ENCODE measurements at places on chromosomes 11 and 22.

- DNase-seq, result no peak
Measured at GRCh38 chr11:69650081-69650831, 9.3 kb downstream of the CCND1 start.

GRCh38 chr11:120106354-120107150 is 31.4 kb downstream of the TRIM29 start:
- no peak for DNase-seq

DNA sequence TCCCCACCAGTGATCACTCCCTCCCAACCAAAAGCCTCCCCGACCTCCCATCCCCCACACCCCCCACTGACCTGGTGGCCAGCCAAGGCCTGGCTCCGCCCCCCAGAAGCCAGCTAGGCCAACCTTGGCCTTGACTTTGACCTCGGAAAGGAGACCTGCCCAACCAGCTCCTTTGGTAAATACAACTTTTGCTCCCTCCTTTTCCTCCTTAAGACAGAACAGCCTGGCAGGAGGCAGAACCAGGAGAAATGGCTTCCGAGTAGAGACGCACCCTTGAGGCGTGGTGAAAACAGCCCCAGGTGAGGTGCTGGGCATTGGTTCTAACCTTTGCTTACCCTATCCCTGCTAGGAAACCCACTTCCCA is 27.0 kb downstream of the PLEKHA7 start:
- DNase-seq, result no peak

DNA sequence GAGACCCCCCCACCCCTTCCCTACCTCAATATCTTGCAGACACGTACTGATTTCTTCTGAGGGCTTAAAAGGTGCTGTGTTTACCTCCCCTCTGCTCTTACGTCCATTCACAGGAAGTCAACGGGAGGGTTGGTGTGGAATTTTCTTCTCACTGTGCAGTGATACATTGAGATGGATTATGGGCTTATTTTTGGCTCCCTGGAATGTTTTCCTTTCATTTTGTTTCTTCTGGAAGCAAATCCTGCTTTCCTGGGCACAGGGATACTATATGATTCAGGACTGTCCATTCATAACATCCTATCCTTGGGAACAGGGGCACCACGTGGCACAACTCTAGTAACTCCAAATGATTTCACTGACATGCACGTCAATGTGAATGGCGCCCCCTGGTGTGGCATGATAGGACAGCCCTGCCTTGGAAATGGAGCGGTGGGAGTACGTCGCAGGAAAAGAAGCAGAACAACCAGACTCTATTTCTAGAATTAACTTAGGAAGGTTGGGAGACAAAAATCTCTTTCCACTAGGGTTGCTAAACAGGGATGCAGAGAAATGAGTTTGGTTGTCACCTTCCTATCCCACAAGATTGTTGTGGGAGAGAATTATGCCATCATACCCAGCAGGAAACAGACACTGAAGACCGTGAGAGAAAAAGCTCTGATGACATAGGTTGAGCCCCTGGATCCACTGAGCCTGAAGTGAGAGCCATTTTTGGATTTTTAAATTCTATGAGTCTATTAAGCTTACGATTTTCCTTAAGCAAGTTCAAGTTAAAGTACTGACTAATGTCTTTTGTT is 146.5 kb upstream of the RAG2 start:
- peak; percentile 14 for DNase-seq

DNA sequence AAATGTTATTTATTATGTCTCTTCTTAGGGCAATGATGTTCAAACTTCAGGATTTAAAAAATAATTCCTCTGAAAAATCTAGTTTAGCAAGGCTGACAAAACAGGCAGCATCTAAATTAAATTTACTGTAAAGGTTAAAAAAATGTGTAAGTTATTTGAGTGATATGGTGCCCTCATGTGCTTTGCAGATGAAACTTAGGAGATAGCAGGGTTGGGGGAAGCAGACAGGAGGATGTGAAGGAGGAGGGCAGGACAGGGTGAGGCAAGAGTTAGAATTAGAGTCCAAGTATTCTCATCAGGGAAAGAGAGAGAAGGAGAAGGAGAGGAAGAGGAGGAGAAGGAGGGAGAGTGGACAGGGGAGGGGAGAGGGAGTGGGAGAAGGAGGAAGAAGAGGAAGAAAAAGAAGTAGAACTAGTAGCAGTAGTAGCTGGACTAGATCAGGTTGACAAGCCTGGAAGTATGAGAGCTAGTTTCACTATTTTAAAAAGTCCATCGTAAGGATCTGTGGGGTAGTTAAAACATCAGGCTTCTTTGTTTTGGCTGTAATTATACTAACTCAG is 141.2 kb upstream of the SESN3 start:
- no peak for DNase-seq

GRCh38 chr11:35689081-35689996 is 26.8 kb downstream of the TRIM44 start:
- DNase-seq, result no peak

- DNase-seq, result no peak
Measured at GRCh38 chr22:24420072-24420976, 7.1 kb upstream of the ADORA2A start.

- DNase-seq, result no peak
Measured at GRCh38 chr11:80635178-80635577, 1194.3 kb upstream of the TENM4 start.

DNA sequence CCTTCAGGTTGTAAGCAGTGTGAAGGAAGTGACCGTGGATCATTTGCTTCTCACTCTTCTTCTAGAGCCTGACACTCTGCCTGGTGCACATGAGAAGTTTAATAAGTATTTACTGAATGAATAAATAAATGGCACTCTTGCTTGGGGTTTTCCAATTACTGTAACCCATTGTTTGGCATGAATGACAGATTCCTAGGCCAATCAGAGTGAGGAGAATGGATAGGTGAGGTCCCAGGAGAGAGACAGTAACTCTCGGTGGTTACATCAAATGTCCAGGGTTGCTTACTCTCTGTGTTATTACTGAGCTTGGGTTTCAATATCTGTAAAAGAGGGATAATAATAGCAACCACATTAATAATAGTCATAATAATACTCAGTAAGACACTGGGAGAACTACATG is 204.2 kb upstream of the ISX start:
- DNase-seq, result no peak

DNA sequence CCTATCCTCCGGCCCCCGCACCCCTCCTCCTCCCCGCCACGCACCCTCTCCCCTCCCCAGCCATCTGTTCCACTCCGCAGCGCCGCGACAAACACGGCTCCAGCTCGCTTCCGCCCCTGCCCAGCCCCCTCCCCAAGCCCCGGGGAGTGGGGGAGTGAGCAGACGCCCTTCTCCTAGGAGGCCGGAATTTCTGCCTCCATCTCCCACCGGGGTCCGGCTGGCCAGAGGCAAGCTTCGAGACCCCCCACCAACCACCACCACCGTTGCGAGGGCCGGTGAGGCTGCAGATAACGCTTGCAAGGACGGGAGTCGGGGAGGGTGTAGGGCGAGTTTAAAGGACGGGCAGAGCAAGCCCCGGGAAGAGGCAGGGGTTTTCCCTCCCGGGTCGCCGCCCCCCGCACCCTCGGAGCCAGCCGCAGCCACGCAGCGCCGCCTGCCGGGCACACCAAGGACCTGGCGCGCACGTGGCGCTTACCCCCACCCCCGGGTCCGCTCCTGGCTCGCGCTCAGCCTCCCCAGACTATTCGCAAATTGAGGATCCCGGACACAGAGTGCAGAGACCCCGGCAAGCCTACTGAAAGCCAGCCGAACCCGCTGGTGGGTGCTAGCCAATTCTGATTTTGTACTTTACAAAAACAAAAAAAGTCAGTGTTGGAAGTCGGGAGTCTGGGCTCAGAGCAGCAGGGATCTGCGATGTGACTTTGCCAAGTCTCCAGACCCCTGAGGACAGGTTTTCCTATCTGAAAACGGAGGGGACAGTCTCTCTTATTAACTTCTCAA is 22.6 kb downstream of the RTN4RL2 start:
- no peak for DNase-seq

DNA sequence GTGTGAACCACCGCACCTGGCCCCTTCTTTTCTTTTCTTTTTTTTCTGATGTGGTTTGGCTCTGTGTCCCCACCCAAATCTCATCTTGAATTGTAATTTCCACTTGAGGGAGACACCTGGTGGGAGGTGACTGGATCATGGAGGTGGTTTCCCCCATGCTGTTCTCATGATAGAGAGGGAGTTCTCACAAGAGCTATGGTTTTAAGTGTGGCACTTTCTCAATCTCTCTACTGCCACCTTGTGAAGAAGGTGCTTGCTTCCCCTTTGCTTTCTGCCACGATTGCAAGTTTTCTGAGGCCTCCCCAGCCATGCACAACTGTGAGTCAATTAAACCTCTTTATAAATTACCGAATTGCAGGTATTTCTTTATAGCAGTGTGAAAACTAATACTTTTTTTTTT is 4.9 kb upstream of the TCN2 start:
- no peak for DNase-seq

DNA sequence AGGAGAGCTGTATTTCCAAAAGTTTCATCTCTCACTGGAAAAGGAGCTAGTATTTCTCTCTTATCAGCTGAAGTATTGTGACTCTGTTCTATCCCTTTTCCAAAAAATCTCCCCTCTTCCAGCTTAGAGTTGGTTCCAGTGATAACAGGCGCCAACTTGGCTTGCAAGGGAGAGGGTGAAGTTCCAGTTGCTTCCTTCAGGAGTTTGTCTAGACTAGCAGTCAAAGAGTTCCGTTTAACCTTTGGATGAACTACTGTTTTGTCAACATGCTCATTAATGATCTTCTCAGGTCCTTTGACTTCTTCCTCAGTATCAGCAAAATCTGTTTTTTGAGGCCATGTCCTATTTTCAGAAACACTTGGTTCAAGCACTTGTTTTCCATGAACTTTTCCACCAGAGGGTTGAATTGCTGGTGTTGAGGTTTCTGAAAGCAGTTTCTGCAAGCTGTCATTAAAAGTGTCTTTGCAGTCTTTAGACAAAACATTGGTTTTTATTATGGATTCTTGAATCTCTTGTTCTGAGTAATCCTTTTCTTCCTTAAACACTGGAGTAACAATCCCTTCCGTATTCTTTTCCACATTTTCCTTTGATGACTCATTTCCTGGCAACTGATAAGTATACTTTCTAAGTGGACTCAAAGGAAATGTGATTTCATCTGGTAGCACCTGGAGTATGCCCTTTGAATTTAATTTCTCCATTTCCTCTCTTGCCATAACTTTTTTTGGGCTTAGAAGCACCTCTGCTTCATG is 39.7 kb upstream of the CCDC89 start:
- DNase-seq, result no peak

DNA sequence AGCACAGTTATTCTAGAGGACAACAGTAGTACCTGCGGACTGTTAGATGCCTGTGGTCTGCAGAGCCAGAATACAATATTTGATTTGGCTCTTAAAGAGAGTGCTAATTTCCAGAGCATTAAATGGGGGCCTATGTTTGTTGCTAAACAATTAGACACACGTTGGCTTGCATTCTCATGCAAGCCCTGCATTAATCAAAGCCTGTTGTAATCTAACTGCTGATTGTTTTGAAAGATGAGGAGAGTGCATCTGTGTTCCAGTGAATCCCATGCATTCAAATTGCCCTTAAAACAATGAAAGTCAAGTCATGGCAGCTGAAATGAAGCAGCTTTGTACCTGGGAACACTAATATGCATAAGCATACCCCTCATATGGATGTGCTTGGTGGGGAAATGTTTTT is 419.4 kb downstream of the DYNC2H1 start:
- no peak for DNase-seq

GRCh38 chr11:3119141-3119821 is 45.8 kb downstream of the OSBPL5 start:
- no peak for DNase-seq

DNA sequence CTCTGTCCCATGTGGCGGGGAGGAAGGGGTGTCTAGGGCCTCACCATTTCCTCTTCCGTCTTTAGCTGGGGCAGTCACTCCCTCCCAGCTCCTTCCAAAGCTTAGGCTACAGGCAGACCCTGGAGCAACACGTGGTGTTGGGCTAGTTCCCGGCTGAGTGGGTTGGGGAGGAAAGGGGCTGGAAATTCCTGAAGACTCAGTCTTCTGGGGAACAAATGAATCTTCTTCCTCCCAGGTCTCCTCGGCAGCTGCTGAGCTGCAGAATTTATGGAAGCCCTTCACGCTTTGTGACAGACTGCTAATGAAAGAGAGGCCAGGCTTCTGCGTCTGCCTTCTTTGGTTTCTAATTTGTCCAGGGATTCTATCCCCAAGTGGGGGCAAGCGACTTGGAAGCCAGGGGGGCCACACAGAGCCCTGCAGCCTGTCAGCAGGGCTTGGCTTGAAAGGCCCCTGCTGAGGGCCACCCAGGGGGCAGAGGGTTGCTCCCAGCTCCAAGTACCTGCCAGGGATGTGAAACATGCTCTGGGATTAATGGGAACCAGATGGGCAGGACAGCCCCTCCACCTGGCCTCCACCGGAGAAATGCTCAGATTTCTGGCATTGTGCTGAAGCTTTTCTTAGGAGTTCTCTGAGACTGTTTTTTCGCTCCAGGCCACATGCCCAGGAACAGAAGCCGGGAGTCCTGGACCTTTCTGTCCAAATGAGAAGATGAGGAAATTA is 123.1 kb downstream of the PKNOX2 start:
- DNase-seq, result no peak

GRCh38 chr11:31796499-31797189 is 14.5 kb downstream of the PAX6 start:
- no peak for DNase-seq

DNA sequence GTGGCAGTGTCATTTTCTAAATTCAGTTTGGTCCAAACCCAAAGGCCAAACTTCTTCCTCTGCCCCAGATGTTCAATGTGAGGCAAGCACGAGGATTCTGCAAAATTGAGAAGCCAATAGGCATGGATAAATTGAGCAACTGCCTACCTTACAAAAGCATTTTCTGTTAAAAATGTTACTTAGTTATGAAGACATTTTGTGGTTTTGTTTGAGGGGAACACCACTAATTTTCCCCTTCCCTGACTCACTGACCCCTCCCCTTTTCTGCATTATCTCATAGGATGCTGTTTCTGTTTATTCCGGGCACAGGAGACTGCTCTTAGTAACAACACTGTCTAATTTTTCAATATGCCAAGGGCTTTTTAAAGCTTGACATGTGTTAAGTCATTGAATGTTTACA is 462.8 kb downstream of the INSC start:
- no peak for DNase-seq

GRCh38 chr11:67060111-67060522 is 3.5 kb downstream of the RHOD start:
- DNase-seq, result no peak

DNA sequence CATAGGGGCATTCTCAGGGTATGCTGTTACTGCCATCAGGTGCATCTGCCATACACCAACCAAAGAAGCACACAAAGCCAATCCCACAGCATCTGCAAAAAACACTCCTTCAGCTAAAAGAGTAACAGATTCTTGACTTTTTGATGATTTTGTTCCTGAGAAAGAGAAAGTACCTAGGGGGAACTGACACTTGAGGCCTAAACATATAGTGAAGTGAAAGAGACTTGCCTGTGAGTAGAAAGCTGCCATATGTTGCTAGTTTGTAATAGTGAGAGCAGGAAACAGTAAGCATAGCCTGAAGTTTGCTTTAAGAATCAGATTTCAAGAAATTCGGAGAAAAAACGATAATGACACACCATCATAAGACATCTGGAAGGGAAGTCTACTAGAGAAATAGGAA is 97.9 kb upstream of the CTSC start:
- DNase-seq, result no peak

- DNase-seq, result no peak
Measured at GRCh38 chr11:27429761-27430393, 42.7 kb downstream of the LGR4 start.

Measured in hippocampal formation (tissue), 2 donors.